ENCODE measurements at places on chromosomes 1 and 21.
A peak's percentile ranks its signal among the peaks of the same experiment; 100 is the strongest.

- DNase-seq, result peak; percentile 31
Observed at GRCh38 chr1:50774759-50775351, 185.2 kb downstream of the FAF1 start.

GRCh38 chr1:89262643-89263042, 10.0 kb downstream of the GBP5 start:
- no peak for DNase-seq

DNA sequence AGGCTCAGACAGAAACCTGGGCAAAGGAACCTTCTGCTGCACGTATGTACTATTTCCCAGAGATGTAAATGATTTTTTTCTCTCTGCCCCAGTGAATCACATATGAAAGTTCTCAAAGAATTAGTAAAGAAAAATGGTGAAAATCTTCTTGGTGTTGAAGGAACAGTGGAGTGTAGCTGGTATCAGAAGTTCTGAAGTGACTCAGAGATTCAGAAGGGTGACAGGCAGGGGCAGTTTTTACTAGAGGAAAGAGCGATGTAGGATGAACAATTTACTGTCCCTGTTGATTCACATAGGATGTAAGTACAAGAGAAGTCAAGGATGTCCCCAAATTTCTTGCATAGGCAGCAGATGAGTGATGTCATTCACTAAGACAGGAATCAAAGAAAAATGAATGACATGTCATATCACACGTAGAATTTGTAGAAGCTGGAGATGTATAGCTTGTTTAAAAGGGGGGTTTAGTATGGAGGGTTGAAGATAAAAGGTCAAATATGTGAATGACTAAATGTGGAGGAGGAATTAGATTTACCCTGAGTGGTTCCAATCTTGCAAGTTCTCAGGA, 26.4 kb downstream of the WLS start:
- DNase-seq, result no peak

GRCh38 chr1:59393211-59394180, 96.6 kb downstream of the FGGY start:
- no peak for DNase-seq

- peak; percentile 51 for DNase-seq
Observed at GRCh38 chr1:7808253-7808844, 24.3 kb downstream of the PER3 start.

DNA sequence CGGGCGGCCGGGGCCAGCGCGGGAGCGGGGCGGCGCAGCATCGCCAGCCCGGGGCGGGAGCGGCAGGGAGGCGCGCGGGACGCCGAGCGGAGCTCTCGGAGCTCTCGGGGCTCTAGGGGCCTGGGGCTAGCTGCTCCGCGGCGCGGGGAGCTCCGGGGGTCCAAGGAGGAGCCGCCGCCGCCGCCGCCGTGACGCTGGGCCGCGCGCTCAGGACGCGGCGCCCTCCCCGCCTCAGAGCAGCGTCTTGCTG, 147 bp downstream of the CLSTN1 start:
- DNase-seq, result no peak

DNA sequence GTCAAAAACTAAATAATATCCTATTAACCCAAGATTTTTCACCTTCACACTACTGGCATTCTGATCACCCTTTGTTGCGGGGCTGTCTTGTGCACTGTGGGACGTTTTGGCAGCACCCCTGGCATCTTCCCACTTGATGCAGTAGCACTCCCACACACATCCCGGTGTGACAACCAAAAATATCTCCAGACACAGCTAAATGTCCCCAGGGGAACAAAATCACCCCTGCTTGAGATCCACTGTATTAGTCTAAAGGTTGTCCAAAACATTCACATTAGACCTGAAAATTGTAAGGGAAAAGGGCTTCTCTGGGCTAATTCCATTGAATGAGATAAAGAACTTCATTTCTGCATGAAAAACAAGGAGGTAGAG, 37.8 kb downstream of the PLEKHO1 start:
- DNase-seq, result no peak

- DNase-seq, result no peak
Observed at GRCh38 chr1:3000214-3000613, 21.1 kb upstream of the ACTRT2 start.

DNA sequence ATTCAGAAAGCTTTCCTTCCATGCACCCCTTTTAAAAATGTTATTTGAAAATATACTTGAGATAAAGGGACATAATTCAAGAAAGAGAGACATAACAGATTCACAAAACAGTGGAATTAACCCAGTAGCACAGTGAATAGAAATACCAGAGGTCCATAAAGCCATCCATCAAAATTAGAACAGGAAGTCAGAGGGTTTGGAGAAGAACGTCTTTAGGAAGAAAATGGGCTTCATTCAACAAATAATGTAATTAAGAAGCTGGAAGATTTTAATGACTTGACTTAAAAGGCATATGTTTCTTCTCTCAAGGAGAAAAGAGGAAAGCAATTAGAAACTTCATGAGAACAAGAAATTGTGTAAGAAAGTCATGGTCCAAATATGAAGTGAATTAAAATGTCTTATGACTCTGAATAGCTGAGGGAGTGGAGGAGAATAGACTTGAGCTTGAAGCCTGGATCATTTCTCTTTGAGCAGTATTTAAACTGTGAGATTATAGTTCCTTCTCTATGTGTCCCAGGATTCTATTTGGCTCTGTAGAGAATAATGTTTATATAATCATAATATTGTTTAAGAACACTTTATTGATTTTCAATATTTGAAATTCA, 7.9 kb upstream of the HCRTR1 start:
- no peak for DNase-seq

DNA sequence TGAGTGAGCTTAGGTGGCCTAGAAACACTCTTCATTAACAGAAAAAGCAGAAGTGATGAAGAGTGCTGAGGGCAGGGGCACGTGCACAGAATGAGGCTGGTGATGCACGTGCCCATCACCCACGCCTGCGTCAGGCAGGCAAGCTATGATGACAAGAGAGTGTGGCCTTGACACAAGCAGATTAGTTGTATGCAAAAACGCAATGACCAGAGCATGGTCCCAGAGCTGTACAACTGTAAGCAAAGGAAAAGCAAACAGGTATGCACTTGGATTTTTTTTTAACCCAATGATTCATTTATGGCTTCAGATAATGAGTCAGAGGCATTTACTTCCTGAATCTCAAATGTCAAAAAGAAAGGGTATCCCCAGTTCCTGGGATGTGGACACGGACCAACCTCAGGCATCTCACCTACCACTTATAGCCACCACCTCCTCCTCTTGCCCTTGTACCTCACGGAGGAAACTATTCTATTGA, 9.1 kb upstream of the TMEM61 start:
- no peak for DNase-seq

All from GM13976 (cell line).